Nephron progenitor cell (in vitro differentiated cells): ENCODE measurements at places on chromosomes 2 and 18.

DNA sequence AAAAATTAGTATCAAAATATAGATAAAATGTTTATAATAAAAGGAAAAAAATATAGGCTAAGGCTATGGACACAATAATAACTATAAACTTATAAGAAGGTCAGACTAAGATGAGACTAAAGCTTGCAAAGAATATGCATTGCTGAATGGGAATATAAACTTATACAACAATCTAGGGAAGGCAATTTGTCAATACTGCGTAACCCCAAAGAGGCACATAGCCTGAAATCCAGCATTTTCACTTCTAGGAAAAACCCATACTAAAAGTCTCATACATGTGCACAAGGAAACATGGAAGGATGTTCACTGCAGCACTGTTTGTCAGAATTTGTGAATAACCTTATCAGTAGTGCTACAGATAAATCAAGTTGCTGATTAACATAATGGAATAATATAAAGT is 45.5 kb downstream of the FANCL start:
- DNase-seq, result no peak

GRCh38 chr18:64055019-64055418 is 85.1 kb downstream of the SERPINB8 start:
- no peak for DNase-seq

DNA sequence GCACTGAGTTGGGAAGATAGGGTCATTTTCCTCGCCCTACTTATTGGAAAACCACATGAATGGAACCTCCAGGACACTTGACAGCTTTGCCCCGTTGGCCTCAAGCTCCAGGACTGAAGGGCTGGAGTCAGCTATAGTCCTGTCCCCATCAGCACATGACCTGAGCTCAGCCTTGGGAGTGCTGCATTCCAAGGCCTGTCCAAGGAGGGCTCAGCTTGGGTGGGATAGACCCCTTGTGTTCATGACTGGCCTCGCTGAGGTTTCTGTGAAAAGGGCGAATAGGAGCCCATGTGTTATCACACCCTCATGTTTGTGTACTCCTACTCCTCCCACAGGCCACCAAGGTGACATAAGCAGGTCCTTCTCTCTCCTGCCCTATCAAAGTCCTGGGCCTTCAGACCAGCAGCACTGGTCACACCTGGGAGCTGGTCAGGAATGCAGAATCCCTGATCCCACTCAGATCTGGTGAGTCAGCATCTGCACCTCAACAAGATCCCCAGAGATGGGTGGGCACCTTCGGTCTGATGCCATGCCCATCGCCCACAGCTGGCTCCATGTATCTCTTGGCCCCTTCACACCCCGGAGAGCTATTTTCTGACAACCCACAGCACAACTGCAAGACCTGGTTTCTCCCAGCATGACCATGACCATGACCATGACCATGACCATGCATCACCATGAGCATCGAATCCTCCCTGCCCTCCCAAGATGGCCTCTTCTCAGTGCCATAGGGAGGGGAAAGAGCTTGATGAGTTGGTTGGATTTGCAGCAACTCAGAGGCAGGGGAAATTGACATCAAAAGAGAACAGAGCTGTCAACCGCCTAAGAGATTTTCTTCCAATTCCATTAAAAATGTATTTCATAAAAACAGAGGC is 83.0 kb upstream of the RAB6C start:
- no peak for DNase-seq

DNA sequence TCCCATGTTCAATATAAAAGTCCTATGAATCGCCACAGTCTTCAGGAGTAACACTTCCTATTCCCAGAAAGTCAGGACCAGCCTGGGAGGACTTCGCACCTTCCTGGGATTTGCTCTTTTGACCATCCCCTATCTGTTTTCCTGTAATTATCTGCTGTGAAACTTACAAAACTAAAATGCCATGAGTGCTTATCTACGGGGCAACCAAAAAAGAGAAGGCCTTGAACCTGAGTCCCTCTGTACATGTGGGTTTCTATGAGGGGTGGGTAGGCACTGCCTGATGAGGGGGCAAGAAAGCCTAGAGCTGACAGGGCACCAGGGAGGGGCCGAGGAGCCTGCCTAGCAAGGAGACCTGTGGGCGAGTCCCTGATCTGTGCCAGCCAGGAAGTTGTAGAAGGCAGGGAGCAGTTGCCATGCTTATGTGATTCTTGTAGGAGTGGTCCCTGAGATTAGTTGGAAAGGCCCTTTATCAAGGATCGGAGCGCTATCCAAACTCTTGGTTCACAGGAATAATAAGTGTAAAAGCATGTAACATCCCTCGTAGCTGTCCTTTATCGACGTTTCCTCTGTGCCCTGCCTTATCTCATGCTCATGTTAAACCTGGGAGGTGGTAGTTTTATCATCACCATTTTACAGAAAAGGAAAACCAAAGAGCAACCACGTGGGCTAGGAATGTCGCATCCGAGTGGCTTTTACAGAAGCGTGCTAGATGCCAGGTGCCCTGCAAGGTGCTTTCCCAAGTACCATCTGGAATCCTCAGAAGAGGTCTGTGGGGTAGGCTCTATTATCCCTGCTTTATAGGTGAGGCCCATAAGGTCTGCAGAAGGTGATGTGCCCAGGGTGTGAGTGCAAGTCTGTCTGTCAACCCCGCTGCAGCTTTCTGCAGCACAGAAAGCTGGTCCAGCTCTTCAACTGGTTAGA is 111.8 kb downstream of the B3GNT2 start:
- no peak for DNase-seq
